ENCODE measurements at places on chromosomes 16 and 17. TPM values are rescaled to one million over a fixed set of nuclear protein-coding genes. Genes with fewer than 3 reads are reported as not detected.

The RNFT1 gene
- total RNA-seq: 13.7 TPM

The CSH2 gene
- total RNA-seq: not detected

The SEPTIN1 gene
- total RNA-seq: 2.2 TPM

The SLC47A1 gene
- total RNA-seq: 23.0 TPM

The C17orf107 gene
- total RNA-seq: 0.17 TPM

The ENO3 gene
- 59.8 TPM for total RNA-seq

The CES1 gene
- 30.3 TPM for total RNA-seq

The NOG gene
- 1.1 TPM for total RNA-seq

The CLEC18B gene
- total RNA-seq: 0.33 TPM

The HSD11B2 gene
- 1.3 TPM for total RNA-seq

The FBXO39 gene
- not detected for total RNA-seq

The CSHL1 gene
- total RNA-seq: not detected

The PLXDC1 gene
- 0.81 TPM for total RNA-seq

The TNFRSF17 gene
- not detected for total RNA-seq

The TRAF4 gene
- 86.4 TPM for total RNA-seq

The OMG gene
- not detected for total RNA-seq

The NTHL1 gene
- total RNA-seq: 42.0 TPM

The THAP11 gene
- 42.9 TPM for total RNA-seq

The TP53TG3D gene
- total RNA-seq: 0.84 TPM

The C16orf89 gene
- total RNA-seq: not detected

The UMOD gene
- not detected for total RNA-seq
